ENCODE measurements at places on chromosomes 5 and 9.

- no peak for DNase-seq
Measured at GRCh38 chr5:122237906-122238305, 74.1 kb upstream of the SNCAIP start.

DNA sequence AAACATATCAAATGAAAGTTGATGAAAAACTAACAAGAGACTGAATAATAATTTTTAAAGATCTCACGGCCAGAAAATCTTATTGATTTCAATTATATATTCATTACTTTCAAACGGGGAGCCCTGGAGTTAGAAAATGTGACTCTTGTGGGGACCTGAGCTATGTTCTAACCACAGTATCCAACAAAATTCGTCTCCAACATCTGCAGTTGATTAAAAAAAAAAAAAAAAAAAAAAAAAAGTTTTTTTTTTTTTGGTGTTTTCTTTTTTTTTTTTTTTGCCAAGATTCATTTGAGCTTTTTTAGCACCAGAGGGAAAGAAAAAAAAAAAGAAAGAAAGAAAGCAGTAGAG is 144.3 kb upstream of the PIK3R1 start:
- DNase-seq, result no peak

DNA sequence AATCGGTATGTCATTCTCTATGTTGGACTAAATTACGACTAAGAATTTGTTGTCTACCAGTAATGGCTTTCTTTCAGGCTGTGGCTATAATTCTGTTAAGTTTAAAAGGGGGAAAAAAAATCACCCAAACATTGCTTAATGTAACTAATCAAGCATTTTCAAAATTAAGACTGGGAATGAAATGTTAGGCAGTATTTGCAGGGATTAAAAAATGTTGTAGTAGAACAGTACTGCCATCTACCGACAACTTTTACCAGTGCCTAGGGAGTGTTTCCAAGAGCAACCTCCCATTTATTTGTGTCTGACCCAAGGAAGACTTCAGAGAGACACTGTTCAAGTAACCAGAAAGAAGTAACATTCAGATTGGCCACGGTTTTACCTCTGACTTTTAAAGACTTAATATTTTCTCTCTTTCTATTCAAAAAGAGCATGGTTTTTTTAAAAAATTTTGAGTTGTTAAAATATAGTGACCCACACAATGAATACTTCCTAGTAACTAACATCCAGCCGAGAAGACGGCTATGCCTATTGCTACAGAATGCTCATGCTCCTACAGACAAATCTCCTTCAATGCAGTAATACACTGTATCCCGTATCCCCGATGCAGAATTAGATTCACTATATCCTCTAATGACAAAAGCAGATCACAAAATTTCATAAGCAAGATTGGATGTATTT is 92.4 kb downstream of the ARL15 start:
- no peak for DNase-seq

- DNase-seq, result no peak
Measured at GRCh38 chr9:94068257-94068656, 16.0 kb upstream of the PTPDC1 start.

- no peak for DNase-seq
Measured at GRCh38 chr5:41932770-41933169, 7.7 kb downstream of the FBXO4 start.

DNA sequence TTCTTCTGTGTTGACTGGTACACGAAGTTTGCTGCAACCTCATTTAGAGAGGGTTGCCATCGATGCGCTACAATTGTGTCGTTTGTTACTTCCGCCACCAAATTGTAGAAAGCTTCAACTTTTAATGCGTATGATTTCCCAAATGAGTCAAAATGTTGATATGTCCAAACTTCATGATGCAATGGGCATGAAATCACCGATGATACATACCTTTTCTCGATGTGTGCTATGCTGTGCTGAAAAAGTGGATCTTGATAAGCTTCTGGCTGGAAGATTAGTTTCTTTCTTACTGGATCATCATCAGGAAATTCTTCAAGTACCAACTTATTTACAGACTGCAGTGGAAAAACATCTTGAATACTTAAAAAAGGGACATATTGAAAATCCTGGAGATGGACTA is 65.7 kb downstream of the TMEM38B start:
- no peak for DNase-seq

DNA sequence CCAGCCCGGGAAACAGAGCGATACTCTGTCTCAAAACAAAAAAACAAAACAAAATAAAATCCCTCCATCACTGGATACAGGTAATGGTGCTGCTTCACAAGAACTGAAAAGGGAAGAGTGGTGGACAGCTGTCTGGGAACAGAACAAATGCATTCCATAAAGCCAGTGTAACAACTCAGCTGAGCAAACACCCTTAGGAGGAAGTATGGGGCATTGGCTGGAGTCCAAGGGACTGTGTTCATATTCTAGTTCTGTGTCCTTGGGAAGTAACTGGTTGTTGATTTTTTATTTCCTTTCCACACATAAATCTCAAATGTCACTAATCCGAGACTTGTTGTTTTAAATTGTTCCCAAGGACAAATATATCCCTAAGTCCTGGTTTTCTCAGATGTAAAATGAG is 38.3 kb downstream of the HTR1A start:
- DNase-seq, result no peak
